ENCODE measurements at places on chromosomes 6 and 20.

- no peak for DNase-seq
Measured at GRCh38 chr20:13382786-13383185, 161.7 kb downstream of the ISM1 start.

DNA sequence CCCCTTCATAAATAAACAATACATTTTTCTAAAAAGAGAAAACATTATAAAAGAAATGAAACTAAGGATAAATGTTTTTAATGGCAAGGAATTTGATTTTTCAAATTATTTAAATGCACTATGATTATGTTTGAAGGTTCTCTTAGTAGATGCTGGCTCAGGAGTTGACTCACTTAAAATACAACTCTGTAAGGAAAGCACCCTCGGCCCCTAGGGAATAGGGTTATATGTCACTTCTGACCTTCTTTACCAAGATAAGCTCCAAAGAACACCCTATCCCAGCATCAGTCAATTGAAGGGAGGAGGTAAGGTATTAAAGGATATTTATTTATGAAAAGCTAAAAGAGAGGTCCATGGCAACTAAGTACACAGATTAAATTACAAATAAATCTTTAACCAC is 6.8 kb downstream of the SNAP91 start:
- no peak for DNase-seq

DNA sequence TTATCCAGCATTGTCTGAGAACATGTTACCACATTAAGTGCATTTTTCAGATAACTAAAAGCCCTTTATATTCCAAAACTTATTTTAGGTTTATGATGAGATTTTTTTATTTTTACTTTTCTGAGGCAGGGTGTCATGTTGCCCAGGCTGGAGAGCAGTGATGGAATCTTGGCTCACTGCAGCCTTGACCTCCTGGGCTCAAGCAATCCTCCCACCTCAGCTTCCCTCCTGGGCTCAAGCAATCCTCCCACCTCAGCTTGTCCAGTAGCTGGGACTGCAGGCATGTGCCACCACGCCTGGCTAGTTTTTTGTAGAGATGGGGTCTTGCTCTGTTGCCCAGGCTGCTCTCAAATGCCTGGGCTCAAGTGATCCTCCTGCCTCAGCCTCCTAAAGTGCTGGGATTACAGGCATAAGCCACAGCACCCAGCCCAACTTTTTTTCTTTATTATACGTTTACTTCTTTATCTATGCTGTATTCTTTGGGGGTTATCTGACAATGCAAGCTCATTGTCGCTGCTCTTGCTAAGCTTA is 6.2 kb downstream of the DYNLT1 start:
- no peak for DNase-seq

DNA sequence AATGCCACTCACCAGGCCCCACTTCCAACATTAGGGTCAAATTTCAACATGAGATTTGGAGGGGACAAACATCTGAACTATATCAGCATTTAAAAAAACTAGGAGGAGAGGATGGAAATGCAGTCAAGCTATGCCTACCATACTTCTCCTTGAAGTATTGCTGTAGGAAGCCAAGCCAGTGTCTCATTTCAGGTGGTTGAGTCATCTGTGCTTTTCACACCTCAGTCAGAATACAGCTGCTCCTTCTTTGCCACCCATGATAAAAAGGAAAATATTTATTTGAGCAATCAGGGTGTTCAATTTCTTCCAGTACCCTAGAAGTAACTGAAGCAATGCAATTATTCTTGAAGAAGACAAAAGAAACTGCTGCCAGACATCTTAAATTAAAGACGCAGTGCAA is 47.0 kb upstream of the EEF1E1 start:
- no peak for DNase-seq

- DNase-seq = no peak
Measured at GRCh38 chr6:82840571-82840970, 225.1 kb downstream of the UBE3D start.

- DNase-seq = no peak
Measured at GRCh38 chr6:168097621-168098430, 18.8 kb upstream of the FRMD1 start.

- no peak for DNase-seq
Measured at GRCh38 chr6:149261364-149262040, 56.0 kb upstream of the TAB2 start.

- no peak for DNase-seq
Measured at GRCh38 chr6:63643862-63644261, 8.3 kb downstream of the PHF3 start.

- DNase-seq = no peak
Measured at GRCh38 chr20:311609-312008, 13.7 kb upstream of the SOX12 start.

DNA sequence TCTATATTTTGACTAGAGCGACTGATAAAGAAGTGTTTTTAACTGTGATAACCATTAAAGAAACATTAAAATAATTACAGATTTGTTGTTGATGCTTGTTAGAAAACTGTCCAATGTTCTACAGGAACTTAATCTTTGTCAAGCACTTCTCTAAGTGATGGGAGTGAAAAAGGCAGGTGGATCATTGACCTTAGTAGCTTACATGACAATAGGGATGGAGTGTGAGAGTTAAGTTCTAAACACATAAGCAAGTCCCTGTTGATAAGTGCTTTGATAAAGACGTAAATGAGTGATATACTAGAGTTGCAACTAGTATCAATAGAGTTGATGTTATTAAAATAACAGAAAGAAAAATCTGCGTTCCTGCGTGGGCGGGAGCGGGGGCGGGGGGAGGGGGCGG is 931.5 kb upstream of the EPHA7 start:
- DNase-seq = no peak

- no peak for DNase-seq
Measured at GRCh38 chr6:132401618-132402285, 477 bp upstream of the MOXD1 start.

All from activated naive CD4-positive, alpha-beta T cell (primary cell).